Stimulated activated CD4-positive, alpha-beta T cell treated with anti-CD3 and anti-CD28 coated beads, TNF-alpha, amount 100 ng/mL, for 48 hours (primary cell): ENCODE measurements at places on chromosomes 7 and 10.

GRCh38 chr10:7436490-7437100, 25.8 kb upstream of the SFMBT2 start:
- DNase-seq: no peak

GRCh38 chr10:95482501-95483233, 78.5 kb downstream of the SORBS1 start:
- DNase-seq: no peak

- no peak for DNase-seq
Measured at GRCh38 chr10:58820861-58821751, 308.4 kb downstream of the BICC1 start.

DNA sequence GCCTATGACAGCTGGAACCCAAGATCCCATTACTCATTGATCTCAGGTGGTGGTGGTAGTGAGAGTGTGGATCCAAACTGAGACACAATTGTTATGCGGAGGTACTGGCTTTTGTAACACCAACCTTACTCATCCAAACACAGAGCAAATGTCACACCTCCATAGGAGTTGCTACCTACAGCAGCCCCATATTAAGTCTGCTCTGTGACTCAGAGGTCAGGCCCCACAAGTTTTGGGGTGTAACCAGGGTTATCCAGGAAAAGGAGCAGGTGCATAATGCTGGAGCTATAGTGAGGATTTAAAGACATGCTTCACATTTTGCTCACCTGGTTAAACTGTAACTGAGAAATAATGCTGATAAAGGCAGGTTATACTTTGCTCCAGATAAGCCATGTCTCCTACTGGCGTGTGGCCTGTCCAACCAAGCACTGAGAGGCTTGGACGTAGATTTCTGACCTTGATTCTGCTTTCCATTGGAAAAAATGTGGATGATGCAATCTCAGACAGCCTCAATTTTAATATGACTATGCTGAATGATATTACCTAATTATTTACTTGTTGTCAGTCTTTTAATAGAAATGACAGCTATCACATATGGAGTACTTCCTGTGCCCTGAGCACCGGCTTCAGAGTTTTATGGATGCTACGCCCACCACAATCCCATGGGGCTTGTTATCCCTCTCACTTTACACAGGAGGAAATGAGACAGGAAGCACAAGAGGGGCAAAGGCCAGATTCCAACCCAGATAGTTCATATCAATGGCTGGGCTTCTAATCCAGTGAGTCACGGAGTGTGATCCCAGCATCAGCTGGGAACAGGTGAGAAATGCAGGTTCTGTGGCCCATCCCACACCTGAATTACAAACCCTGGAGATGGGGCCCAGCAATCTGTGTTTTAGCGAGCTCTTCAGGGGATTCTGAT, 181.3 kb downstream of the CHN2 start:
- DNase-seq: no peak

- DNase-seq: no peak
Measured at GRCh38 chr10:28276384-28276783, 26.5 kb downstream of the MPP7 start.

GRCh38 chr7:135291809-135292253, 58.2 kb downstream of the STRA8 start:
- DNase-seq: no peak

GRCh38 chr10:45427970-45428366, 54.0 kb downstream of the ALOX5 start:
- DNase-seq: no peak
